ENCODE measurements at places on chromosomes 11 and 22.

DNA sequence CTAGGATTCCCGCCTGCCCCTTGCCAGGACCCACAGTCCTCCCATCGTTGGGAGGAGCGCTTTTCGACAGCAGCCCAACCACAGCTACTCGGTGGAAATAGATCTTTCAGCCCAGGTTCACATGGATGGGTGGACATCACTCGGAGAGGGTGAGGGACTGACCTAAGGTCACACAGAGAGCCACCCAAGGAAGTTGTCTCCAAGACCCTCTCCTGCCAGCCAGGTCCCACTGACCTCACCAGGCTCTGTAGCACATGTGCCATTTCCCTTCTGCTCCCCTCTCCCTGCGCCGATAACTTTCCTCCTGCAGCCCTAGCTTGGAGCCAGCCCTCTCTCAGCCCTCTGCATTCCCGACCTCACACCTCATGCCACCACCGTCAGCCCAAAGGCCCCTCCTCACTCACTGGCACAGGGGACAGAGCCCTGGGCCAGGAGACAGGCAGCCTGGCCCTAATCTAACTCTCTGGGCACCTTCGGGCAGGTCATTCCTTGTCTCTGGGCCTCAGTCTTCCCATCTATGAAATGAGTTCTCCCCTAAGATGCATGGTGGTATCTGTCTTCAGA is 4.7 kb downstream of the KCNJ4 start:
- DNase-seq: no peak

- no peak for DNase-seq
These were observed 2.5 kb upstream of the LRRC74B start for GRCh38 chr22:21042978-21043859.

- peak; percentile 74 for DNase-seq
These were observed 3.9 kb upstream of the RNF215 start for GRCh38 chr22:30390974-30391691.

GRCh38 chr11:78788533-78788932 is 213.9 kb upstream of the NARS2 start:
- no peak for DNase-seq

GRCh38 chr11:32210556-32210955 is 119.7 kb downstream of the RCN1 start:
- DNase-seq: no peak

DNA sequence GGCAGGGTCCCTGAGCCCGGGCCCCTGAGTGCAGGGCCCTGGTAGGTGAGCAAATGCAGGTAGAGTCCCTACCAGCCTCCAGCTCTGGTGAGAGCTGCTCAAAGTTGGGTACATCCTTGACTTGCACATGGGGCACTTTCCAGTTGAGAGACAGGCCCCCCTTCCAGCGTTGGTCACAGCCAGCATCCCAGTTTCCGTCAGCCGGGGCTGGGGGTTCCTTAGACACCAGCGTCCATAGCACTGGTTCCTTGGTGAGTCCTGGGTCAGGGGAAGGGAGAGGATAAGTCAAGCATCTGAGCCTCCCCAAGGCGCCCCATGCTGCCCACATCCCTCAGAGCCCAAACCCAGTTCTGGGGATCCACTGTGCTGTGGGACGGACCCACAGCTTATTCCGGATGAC is 5.6 kb downstream of the PNPLA5 start:
- no peak for DNase-seq

- no peak for DNase-seq
These were observed 49.4 kb upstream of the RAB1B start for GRCh38 chr11:66218846-66219620.
